ENCODE measurements at places on chromosomes 12 and 14.
A peak's percentile ranks its signal among the peaks of the same experiment; 100 is the strongest.

DNA sequence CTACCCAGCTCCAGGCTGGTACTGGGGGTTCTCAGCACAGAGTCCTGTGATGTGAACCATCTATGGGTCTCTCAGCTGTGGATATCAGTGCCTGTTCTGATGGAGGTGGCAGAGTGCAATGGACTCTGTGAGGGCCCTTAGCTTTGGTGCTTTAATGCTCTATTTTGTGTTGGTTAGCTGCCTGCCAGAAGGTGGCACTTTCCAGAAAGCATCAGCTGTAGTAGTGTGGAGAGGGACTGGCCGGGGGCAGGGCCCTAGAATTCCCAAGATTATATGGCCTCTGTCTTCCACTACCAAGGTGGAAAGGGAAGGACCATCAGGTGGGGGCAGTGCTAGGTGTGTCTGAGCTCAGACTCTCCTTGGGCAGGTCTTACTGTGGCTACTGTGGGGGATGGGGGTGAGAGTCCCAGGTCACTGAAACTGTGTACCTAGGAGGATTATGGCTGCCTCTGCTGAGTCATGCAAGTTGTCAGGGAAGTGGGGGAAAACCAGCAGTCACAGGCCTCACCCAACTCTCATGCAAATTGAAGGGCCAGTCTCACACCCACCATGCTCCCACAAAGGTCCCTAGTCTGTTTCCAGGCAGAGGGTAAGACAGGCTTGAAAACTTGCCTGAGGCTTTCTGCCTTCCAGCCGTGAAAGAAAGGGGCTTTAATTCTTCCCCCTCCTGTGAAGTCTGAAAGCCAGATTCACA, 878.1 kb downstream of the C12orf50 start:
- DNase-seq = no peak

GRCh38 chr12:57131896-57132744, 3.8 kb downstream of the LRP1 start:
- no peak for DNase-seq

DNA sequence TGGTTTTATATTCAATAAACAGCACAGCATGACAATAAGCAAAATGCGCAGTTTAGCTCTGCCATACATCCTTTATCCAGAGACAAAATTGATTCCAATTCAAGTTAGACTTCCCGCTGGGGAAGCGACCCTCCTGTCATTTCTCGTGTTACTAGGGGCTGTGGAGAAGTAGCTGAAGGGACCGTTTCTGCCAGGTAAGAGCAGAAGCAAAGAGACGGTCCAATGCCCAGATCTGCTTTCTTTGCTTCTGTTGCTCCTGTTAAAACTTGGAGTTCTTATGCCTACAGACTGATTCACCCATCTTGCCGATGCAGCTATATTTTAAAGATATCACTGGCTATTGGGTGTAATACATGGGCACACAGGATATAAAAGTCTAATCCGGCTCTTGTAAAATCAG, 156.8 kb upstream of the AVPR1A start:
- DNase-seq = no peak

- DNase-seq = no peak
Measured at GRCh38 chr12:16611146-16611545, 5.2 kb upstream of the LMO3 start.

- no peak for DNase-seq
Measured at GRCh38 chr14:22640192-22640591, 4.0 kb downstream of the OR6J1 start.

DNA sequence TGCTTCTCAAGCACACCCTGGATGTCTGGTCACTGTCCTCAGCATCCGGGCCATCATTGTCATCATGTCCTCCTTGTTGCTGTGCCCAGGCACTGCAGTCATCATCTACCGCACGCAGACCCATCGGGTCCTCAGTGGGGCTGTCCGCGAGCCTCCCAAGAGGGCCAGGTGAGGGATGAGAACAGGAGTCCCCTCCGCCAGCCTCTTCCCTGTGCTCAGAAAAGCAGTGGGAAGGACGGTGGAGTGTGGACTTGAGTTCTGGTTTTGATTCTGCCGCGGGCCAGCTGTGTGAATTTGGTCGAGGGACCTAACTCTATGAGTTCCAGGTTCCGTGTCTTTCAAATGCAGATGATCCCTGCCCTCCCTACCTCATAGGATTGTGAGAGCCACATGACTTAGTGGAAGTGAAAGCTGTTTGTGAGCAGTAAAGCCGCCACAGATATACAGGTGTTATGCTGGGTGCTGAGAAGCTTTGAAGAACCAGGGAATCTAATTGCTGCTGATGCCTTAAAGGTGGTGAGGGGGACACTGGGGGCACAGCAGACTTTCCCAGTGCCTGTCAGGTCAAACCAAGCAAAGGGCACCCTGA, 122.9 kb upstream of the RAP1B start:
- no peak for DNase-seq

- no peak for DNase-seq
Measured at GRCh38 chr12:116303929-116304328, 26.4 kb upstream of the MED13L start.

- DNase-seq = peak; percentile 90
Measured at GRCh38 chr12:31647086-31647491, 12.4 kb upstream of the ETFBKMT start.

- no peak for DNase-seq
Measured at GRCh38 chr14:72033365-72033764, 101.1 kb downstream of the RGS6 start.

Measured in common myeloid progenitor, CD34-positive (primary cell).